ENCODE measurements at places on chromosomes 5 and 9. TPM values are rescaled to one million over a fixed set of nuclear protein-coding genes. Genes with fewer than 3 reads are reported as not detected.

Gene WDR31
- total RNA-seq, result 2.1 TPM

Gene SPATA31E1
- total RNA-seq, result not detected

Gene IFNA5
- not detected for total RNA-seq

Gene EPB41L4A
- 21.4 TPM for total RNA-seq

Gene PTGR1
- 53.2 TPM for total RNA-seq

Gene MYOT
- total RNA-seq, result 54.8 TPM

Gene SHISAL2B
- total RNA-seq, result not detected

Gene PRDM12
- not detected for total RNA-seq

Gene GRXCR2
- total RNA-seq, result not detected

Gene DNAJB5
- 14.1 TPM for total RNA-seq

Gene SPINK6
- not detected for total RNA-seq

Gene SPINK7
- total RNA-seq, result not detected

Gene FGFR4
- 51.1 TPM for total RNA-seq

All from skeletal muscle tissue (tissue), 5 donors.